Thoracic aorta (tissue), 2 donors: ENCODE measurements at places on chromosomes 2 and 18.

GRCh38 chr2:86470890-86471289, 29.7 kb downstream of the KDM3A start:
- DNase-seq: no peak

GRCh38 chr2:55102056-55102812, 52.0 kb upstream of the RTN4 start:
- no peak for DNase-seq

DNA sequence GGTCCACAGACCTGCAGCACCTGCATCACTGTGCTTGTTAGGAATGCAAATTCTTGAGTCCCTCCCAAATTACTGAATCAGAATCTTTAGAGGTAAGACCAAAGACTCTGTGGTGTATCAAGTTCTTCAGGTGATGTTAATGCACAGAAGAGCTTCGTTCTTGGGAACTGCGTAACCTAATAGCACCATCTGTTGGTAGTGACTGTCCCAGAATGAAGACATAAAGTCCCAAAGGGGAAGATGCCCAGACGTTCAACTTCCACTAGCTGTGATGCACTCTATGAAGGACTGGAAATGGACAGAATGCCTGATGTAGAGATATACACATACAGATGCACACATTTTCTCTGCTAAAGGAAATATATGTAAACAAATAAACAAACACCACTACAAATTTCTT, 576.0 kb downstream of the LRP1B start:
- DNase-seq: no peak

DNA sequence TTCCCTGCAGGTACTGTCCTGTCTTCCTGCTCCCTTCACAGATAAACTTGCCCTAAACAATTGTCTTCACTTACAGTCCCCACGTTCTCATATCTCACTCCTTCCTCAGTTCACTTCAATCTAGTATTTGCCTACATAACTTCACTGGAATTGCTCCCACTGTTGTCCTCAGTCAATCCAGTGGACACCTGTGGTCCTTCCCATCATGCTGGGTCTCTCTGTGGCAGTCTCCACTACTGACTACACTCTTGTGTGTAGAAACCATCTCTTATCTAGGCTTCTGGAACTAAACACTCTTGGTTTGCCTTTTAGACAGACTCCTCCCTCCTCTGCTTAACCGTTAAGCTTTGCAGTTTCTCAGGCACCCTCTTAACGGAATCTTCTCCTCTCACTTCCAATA, 58.8 kb downstream of the COPS8 start:
- DNase-seq: no peak

DNA sequence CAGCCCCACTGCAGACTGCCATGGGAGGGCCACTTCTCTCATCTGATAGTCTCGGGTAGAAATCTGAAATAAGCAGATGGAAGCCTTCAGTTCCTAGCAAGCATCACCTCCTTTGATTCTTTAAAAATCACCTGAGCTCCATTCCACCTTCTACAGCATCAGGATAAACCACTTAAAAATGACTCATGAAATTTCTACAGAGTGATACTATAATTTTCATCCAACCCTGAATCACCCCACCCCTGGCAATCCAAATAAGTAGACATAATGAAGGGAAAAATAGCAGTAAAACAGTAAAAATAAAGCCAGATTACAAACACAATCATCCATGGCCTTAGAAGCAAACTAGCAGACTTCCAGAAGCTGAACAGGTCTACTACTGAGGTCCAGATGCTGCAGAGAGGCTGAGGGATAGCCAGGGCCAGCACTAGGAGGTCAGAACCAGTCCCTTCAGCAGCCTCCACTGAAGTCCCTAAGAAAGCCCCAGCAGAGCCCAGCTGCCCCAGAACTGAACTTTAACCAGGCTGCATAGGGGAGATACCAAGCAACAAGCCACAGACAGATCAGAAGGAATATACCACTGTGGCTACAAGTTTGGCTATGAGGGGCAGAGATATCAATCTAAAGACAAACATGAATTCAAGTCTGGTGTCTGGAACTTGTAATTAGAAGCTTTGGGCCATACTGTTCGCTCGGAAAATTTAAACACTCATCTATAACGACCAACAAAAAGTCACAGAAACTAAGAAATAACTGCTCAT, 54.7 kb upstream of the RNU4ATAC start:
- no peak for DNase-seq

DNA sequence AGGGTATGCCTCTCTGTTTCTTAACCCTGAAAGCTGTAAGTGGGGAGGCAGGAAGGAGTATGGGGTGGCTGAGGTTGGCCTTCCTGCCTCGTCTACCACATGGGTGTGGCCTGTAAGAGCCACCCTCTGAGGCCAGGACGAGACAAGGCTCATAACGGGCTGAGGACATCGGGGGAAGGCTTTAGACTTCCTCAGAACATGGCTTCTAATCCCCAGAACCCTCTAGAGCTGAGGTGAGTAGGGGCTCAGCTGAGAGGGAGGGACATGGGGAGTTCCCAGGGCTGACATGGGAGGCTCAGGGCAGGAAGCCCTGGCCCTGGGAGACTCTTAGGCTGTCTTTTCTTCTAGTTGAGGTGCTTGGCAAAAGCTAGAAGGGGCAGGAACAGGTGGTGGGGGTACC, 36.7 kb downstream of the EMX1 start:
- DNase-seq: no peak
